ENCODE measurements at places on chromosomes 13 and 19.

DNA sequence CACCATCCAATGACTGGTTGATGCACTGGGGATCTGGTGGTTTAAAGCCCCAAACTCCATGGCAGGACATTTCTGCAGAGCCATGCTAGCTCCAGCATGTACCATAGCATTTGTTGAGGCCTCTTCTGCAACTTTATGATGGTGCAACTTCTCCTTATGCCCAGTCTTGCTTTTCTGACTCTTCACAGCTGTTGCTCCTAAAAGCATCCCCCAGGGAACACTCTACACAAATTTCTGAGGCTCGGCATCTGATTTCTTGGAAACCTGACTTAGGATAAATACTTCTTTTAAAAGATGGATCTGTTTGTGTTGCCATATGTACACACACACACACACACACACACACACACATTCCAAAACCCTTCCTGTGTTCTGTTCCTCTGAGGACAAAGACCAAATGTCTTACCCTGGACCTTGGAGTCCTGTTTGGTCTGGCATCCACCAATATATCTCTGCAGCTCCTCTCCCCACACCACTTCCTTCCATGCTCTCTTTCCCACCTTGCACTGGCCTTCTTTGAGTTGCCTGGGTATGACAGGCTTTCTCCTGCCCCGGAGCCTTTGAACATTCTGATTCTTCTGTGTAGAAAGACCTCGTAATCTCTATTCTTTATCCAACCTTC lies 388.5 kb upstream of the ZNF507 start:
- DNase-seq: no peak

- DNase-seq: no peak
Observed at GRCh38 chr19:3413796-3414327, 47.5 kb downstream of the NFIC start.

DNA sequence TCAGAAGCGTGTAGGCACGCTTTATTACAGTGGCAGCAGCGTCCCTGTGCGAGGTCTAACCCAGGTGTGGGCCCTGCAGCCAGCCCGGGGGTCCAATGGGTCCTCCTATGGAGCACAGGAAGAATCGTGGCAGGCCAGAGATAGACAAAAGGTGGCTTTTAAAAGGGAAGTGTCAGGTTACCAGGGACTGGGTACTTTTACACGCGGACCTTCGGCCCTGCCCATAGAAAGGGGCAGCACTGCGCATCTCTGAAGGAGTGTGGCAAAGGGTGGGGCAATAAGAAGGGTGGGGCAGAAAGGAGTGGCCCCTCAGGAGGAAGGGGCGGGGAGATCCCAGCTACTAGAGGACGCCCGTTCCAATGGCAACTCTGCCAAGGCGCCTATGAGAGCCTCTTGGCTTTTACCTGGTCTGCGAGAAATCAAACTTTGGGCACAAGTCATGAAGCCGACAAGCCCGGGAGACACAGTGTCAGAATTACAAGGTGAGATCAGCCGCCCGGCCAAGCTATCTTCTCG lies 1419.8 kb downstream of the UQCRFS1 start:
- DNase-seq: peak; percentile 66

- DNase-seq: no peak
Observed at GRCh38 chr19:39194832-39195542, 1.8 kb upstream of the NCCRP1 start.

DNA sequence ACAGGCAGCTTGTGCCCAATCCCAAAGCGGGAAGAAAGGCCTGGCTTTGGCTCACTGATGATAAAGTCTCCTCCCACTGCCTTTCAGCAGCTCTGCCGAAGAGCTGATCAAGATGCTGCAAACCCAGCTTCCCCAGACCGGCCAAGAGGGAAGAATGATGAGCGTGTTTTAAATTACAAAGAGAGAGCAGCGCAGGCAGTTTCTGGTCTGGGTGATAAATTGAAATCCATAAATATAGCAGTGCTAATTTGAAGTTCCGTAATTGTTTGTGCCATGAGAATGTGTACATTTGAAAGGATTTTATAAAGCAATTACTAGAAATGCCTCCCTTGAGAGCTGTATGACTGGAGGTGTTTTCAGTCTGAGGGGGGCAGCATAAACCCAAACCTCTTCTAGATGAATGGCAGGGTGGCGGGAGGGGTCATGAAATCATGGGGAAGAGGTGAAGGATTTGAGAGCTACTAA lies 171.8 kb downstream of the STK24 start:
- peak; percentile 5 for DNase-seq

DNA sequence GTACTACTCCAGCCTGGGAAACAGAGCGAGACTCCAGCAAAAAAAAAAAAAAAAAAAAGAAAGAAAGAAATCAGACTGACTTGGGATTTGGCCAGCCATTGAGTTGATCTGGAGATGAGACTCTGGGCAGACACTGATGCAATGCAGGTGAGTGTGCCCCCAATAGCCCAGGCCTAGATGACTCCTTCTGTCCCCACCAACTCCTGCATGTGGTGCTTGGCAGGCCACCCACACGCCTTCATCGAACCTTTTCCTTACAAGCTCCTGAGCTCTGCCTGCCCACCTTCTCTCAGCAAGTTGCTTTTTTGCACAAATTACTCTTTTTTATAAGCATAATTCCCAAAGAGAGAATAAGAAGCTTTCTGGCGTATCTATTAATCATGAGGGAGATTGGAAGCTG lies 97.9 kb upstream of the MBNL2 start:
- no peak for DNase-seq

DNA sequence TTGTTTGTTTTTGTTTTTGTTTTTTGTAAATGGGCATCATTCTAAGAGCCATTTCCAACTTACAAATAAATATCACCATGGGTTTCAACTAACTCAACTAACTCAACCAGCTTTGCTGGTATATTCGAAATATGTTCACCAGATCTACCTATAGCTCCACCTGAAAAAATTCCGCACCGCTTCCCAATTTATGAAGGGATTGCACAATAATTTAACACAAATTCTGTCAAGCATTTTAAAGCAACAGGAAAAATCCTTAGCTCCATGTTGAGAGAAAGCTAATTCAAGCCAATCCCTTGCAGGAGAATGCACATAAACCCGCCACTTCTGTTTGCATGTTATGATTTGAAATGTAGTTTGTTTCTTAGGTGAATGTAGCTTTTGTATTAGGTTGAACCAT lies 417.8 kb downstream of the EFNB2 start:
- DNase-seq: no peak

DNA sequence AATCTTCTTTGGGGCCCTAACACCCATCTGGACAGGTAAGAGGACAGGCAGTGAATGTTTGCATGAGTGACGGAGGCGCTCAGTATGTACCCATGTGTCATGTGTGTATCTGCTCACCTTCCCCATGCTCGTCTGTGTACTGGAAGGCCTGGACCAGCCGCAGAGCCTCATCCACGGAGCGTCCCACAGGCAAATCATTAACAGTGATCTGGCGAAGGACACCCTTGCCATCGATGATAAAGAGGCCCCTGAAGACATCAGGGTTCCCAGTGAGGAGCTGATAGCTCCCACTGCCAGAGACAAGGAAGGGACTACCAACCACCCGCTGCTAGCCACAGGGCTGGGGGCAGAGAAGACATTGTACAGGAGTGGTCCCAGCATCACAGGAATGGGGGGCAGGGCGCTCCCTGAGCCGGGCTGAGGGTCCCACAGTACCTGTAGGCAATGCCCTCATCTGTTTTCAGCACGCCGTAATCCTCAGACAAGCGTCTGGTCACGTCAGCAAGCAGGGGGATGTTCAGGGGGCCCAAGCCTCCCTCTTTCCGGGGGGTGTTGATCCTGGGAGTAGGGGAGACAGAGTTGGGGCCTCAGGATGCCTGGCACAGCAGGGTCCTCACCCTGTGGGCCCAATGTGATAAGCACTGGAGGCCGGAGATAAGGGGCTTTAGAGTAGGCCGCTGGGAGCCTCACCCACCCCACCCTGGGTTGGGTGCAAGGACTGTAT lies 1.7 kb downstream of the PRDX2 start:
- peak; percentile 93 for DNase-seq

- DNase-seq: no peak
Observed at GRCh38 chr19:3146677-3147100, 10.9 kb downstream of the GNA15 start.

- no peak for DNase-seq
Observed at GRCh38 chr13:63636316-63636993, 2220.8 kb upstream of the PCDH20 start.

GRCh38 chr13:97386801-97387484 lies 47.0 kb upstream of the RAP2A start:
- no peak for DNase-seq

DNA sequence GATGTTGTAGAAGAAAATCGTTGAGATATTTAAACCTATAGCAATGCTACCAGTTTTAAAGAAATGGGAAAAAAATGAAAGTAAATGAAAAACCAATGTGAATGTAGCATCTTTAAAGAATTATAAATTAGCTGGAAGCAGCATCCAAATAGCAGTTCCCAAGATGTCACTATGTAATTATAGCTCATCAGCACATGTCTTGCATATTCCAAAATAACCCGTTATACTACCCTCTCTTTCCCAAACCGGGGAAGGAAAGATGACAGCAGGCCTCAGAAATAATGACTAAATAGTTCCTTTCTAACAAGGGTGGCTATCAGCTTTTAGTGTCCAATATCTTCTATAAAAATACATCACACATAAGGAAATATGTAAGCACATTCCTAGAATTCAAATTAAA lies 140.5 kb downstream of the FGF14 start:
- no peak for DNase-seq

- no peak for DNase-seq
Observed at GRCh38 chr19:38665219-38665931, 17.9 kb downstream of the ACTN4 start.

DNA sequence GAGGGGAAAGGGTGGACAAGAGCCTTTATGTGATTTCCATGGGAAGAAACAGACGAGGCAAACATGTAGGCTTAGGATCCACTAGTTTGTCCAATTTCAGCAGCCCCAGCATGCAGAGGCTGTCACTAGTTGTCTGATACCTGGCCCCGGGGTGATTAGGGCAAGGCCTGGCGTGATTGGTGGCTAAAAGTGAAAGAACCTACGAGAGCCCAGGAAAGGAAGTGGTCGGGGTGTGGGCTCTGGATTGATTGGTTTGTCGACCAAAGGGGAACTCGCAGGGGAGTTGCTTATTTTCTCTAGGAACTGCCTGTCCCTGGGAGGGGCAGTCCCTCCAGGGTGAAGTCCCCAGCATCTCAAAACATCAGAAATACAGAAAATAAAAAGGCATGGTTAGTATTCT lies 64.2 kb upstream of the UQCRFS1 start:
- no peak for DNase-seq

DNA sequence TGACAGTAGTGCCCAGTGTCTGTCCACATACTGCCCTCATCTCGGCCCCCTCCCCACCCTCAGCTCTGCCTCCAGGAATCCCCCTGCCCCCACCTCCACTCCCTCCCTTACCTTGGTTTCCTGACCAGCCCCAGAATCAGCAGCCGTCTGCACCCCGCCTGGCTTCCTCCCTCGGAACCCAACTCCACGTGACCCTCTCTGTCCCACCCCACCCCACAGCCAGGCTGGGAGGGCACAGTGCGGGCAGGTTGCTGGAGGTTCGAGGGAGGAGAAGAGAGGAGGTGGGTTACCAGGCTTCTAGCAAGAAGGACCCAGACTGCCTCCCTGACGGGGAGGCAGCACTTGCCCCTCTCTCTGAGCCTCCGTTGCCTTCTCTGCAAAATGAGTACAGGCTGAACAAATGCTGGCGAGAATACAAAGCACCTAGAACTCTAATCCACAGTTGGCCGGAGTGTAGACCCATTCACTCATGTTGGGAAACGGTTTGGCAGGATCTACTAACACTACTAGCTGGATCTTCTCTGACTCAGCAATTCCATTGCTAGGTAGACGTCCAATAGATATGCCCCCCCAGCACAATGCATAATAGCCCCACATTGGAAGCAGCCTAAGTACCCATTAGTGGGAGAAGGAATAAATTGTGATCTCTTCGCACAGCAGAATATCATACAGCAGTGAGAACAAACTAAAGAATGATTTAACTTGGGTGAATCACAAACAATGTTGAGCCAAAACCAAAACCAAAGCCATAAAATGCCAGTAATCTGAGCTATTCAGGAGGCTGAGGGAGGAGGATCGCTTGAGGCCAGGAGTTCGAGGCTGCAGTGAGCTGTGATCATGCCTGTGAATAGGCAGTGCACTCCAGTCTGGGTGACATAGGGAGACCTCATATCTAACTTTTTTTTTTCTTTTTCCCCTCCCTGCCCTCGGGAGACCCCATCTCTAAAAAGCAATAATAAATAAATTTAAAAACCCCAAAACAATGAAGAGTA lies at the start of gene RASAL3:
RASAL3 (minus strand) TSS at position 151 of the 992 bp plus-strand sequence. CDS start 186 bp downstream, outside the sequence.
- no peak for DNase-seq

GRCh38 chr13:30829145-30829832 lies 76.8 kb upstream of the MEDAG start:
- no peak for DNase-seq

DNA sequence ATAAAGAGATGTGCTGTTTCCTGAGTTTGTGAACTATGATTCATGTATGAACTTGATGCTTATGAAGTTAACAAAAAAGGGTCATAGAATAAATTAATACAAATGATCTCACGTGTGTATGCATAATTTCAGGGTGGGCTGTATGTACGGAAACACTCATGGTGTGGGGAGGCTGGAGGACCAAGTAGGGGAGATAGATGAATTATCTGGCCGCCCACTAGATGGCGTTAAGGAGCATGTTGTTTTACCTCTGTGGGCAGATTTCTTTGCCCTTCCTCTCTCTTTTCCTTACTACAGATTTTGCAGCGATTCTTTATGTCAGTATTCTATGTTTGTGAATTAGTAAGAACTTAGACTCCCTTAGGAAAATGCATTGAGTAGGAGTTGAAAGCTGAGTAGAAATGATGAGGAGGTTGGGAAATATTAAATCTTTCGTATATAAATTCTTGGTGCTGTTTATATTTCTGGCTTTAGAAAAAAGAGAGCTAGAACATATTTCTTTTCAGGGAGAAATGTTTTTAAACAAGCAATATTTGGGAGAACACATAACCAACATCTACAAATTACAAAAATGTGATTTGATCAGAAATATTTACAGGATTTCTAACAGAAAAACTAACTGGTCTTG lies 47.4 kb upstream of the TMTC4 start:
- peak; percentile 62 for DNase-seq

GRCh38 chr13:100526318-100527000 lies 62.1 kb downstream of the GGACT start:
- no peak for DNase-seq

DNA sequence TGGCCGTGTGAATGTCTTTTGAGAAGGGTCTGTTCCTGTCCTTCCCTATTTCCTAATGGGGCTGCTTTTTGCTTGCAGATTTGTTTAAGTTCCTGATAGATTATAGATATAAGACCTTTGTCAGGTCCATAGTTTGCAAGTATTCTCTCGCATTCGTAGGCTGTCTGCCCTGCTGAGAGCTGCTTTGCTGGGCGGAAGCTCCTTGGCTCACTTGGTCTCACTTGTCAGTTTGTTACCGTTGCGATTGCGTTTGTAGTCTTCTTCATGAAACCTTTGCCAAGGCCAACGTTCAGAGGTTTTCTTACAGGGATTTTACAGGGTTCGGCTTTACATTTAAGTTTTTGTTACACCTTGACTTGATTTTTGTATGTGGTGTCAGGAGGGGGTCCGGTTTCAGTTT lies 44.0 kb upstream of the TFDP1 start:
- DNase-seq: no peak

GRCh38 chr13:58620176-58620575 lies 988.6 kb downstream of the PCDH17 start:
- DNase-seq: no peak

- DNase-seq: no peak
Observed at GRCh38 chr19:19628501-19629134, 598 bp upstream of the LPAR2 start.

- DNase-seq: no peak
Observed at GRCh38 chr13:40161931-40162330, 504.5 kb downstream of the FOXO1 start.

GRCh38 chr19:17138937-17139598 lies 63.5 kb downstream of the MYO9B start:
- no peak for DNase-seq
